NCI-H1694 treated with DMSO at 0.1 percent for 48 hours (cell line): ENCODE measurements at places on chromosomes 2 and 18.

- no peak for DNase-seq
Observed at GRCh38 chr2:2793514-2793913, 462.4 kb upstream of the MYT1L start.

DNA sequence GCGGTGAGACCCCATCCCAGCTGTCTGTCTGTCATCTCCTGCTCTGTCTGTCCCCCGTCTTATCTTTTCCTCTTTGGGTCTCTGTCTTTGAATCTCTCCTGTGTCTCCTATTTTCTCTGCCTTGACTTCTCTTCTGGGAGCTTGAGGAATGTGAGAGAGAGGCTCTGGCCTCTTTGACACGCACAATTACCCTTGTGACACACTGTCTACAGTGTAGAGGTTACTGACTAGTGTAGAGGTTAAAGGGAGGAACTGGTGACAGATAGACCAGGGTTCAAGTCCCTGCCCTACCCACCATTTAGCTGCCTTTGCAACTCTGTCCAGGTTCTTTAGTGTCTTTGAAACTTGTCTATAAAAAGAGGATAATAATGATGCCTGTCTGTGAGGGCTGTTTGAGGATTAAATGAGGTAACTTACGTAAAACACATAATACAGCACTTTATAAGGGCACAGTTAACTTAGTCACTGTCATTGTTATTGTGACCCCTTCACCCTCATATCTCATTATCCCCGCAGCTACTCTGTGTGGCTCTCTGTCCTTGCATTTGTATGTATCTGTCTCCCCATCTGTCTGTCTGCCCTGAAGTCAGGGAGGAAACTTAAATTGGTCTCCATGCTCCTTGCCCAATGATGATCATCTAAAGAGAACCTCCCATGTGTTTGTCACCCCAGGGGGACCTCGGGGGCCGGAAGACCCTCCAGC lies 19.9 kb downstream of the SEMA4F start:
- DNase-seq: no peak

DNA sequence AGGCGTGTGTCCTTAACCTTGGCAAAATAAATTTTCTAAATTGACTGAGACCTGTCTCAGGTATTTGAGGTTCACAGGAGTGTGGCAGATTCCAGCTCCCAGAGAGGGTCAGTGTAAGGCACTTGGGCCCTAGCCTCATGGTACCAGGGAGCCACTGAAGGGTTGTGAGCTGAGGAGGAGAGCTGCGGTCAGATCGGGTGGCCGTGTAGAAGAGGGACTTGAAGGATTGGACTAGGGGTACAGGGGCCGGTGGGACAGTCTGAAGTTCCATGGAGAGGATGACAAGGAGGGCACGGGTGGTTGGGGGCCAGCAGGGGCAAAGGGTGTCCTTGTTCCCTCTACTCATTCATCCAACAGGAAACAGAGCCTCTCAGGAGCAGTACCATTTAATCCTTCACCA lies 327.0 kb upstream of the HS6ST1 start:
- DNase-seq: no peak

- no peak for DNase-seq
Observed at GRCh38 chr2:184523732-184524131, 74.6 kb upstream of the ZNF804A start.

GRCh38 chr2:120773186-120773800 lies 37.6 kb downstream of the GLI2 start:
- no peak for DNase-seq

DNA sequence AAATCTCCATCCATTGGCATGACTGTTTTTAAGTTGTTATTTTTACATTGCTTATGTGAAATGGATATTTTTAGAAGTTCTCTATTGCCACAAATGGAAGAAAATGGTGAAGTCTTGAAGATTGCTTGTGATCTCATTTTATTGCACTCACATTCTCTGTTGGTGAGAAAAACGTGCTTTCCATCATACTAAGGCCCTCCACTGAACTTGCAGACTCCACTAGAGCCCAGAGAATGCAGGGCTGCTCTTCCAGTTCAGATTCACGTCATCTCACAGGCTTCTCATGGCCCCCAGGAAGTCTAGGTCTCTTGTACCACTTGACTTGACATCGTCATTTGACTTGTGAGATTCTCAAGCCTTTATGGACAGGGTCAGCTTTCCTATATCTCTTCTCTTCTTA lies 254.8 kb upstream of the COPS8 start:
- no peak for DNase-seq

DNA sequence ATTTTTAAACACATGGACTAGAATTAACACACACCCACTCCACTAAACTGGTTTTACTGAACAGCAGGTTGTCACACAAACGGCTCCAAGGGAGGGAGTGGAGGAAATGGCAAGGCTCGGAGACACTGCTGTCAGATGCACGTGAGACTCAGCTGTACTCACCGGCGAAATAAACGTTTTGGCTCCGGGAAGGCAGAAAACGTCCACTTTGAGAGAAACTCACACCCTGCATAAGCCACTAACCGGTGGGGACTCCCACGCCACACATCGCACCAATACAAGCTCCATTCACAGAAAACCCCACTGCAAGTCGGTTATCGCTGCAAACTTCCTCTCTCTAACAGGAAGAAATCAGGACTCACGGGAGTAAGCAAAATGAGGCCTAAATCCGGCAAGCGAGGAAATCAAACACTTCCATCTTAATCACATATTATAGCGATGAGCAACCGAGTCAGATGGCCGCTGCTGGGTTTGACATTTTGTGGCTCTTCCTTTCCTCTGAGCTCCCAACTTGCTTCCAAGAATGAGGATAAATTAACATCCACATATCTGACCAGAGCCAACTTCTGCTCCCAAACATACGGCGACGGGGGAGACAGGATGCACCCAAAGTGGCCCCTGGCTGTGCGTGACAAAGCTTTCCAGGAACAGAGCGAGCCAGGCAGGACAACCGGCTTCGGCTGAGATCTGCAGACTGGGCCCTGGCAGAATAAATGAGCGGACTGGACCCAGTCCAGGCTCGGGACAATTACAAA lies 63.5 kb downstream of the HDAC4 start:
- DNase-seq: no peak

GRCh38 chr2:97985998-97986397 lies 9.8 kb downstream of the TMEM131 start:
- DNase-seq: no peak

DNA sequence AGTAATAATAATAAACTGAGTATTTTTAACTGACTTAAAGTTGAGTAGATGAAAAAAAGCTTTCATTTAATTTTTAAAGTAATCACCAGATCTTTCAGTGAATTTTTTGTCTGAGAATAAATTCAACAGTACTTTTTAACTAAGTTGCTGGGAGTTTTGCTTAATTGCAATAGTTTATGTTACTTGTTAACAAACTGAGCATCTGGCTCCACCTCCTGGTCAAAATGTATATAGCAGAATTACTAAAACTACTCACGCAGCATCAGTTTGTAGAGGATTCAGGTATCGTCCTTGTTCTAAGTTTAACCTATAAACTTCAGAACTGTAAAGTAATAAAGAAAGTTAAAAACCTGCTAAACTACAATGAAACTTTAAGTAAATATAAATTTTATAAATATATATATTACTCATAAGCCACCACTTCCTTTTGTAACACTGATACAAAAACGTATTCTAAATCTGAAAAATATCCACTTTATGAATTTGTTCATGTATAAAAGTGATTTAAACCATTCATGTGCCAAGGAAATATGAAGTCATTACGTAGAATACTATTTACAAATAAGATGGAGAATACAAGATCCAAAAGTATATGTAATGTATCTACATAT lies 21.3 kb downstream of the NOL10 start:
- DNase-seq: peak; percentile 81
